Esophagus (tissue), 2 donors: ENCODE measurements at places on chromosomes 11 and 22. TPM values are rescaled to one million over a fixed set of nuclear protein-coding genes. Genes with fewer than 3 reads are reported as not detected.

The SNX19 gene
- 15.8 TPM for polyA plus RNA-seq

The GANAB gene
- 71.6 TPM for polyA plus RNA-seq

The LRRN4CL gene
- 2.4 TPM for polyA plus RNA-seq

The OR6A2 gene
- polyA plus RNA-seq: not detected

The OR51B4 gene
- polyA plus RNA-seq: not detected

The TSPAN18 gene
- 2.2 TPM for polyA plus RNA-seq

The MS4A15 gene
- not detected for polyA plus RNA-seq

The SLC22A8 gene
- polyA plus RNA-seq: not detected

The MYBPC3 gene
- 0.08 TPM for polyA plus RNA-seq

The SMTNL1 gene
- polyA plus RNA-seq: not detected

The DPP3 gene
- polyA plus RNA-seq: 16.3 TPM

The UPB1 gene
- 0.04 TPM for polyA plus RNA-seq

The KLHL35 gene
- polyA plus RNA-seq: 0.24 TPM

The DEAF1 gene
- 20.3 TPM for polyA plus RNA-seq
